Renal cortical epithelial cell (primary cell): ENCODE measurements at places on chromosomes 7 and 10. TPM values are rescaled to one million over a fixed set of nuclear protein-coding genes. Genes with fewer than 3 reads are reported as not detected.

DNA sequence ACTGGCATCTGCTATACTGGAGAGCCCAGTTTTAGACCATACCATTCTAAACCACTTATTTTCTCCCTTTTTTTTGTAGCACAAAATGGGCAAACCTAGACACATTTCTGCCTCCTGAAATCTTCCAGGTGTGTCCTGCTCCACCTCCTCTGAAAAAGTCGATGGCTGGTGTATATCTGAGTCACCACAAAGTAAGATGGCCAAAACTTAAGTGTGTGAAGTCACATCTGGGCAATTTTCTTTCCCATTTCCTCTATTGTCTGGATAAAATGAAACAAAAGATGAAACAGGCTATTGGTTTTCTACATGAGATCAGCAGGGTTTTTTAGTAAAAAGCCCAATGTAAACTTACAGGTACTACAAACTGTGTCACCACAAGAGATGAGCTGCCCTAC, 65.5 kb downstream of the OSBPL3 start:
- no peak for DNase-seq

The SEMA3A gene
- total RNA-seq = 7.1 and 16.0 TPM in 2 replicates

- DNase-seq = no peak
Observed at GRCh38 chr10:132838346-132838970, 52.5 kb upstream of the NKX6-2 start.

The HDAC9 gene
- total RNA-seq = 41.8 and 97.6 TPM in 2 replicates

DNA sequence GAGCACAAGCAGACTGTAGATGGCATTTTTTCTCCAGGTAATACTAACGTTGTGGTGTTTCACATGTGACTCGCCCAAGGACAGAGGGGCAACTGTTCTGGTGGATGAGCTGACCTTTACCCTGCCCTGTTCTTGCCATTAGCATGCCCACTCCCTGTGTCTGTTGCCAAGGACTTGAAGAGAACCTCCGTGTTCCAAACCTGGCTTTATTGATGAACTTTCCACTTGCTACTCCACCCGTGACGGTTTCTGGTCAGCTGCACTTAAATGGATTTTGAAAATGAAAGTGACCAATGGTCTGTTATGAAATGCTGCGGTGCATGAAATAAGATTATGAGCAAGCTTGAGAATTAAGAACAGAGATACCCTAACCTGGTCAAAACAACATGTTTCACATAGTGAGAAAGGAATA, 30.4 kb downstream of the LRRC4 start:
- peak; percentile 63 for DNase-seq

The HTR5A gene
- not detected in 2 replicates for total RNA-seq

The SH2B2 gene
- total RNA-seq = 6.3 and 15.0 TPM in 2 replicates

- no peak for DNase-seq
Observed at GRCh38 chr10:110074298-110074697, 66.5 kb downstream of the ADD3 start.

The PHKG1 gene
- 0.15 TPM in 1 of 2 replicates, not detected in the other for total RNA-seq

DNA sequence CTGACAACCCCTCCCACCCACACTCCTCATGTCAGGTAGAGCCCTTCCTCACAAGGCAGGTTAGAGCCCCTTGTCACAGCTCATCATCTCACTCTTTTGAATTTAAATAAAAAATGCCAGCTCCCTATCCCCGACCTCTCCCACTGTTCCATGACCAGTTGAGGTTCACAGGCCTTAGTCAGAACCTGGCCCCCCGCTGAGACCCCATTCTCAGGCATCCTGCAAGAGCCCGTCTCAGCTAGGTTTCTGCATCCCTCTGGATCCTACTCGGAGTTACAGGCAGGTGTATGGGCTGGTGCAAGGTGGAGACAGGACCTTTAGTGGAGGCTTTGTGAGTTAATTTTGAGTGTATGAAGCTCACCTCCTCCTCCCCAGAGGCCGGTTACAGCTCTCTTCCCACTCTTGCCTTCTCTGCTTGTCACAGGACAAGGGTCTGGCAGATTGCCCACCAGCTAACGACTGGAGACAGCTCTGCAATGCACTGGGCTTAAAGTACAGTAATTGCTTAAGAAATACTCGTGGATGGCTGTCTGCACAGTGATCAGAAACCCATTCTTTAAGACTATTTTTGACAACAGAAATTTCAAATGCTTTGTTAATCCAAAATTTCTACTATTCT, 394.9 kb upstream of the DPP6 start:
- DNase-seq = no peak

The GRM3 gene
- not detected in 2 replicates for total RNA-seq

The CDNF gene
- 0.55 TPM in 1 of 2 replicates, not detected in the other for total RNA-seq

- peak; percentile 48 for DNase-seq
Observed at GRCh38 chr7:90709501-90710465, 113.7 kb downstream of the CDK14 start.

DNA sequence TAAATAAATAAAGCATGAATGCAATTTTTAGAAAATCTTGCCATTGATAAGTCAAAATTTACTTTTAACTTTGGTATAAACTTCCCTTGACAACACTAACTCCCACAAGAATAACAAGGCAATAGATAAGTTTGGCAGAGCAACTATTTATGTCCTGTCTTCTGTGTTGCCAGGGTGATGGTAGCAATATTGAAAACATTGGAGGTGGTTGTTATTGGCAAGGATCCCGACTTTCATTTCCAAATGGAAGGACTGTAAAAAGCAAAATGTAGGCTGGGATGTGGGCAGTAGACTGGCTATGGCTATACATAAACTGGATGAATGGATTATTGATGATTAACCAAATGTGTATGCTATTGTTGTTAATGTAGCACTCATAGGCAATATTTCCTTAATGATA, 134.9 kb upstream of the CACNA2D1 start:
- DNase-seq = peak; percentile 40

DNA sequence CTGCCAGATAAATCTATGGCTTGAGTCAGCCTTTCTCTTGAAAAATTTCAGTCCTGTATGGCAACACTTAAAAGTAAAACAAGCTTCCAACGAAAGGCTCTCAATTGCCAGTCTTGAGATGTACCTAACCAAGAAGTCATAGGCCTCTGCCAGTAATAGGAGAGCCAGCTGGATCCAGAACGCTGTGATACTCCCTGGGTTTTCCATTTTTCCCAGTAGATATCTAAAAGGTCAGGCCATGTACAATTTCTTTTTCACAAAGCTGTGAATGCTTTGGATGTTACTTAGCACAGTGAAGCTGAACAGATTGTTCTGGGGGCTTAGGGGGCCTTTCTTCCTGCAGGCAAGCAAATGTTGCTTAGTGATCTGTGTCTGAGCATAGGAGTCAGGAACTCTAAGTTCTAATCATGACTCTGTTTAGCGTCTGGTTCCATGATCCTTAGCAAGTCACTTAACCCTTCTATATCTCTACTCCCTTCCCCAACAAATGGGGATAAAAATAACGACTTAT, 86.5 kb downstream of the ARMH3 start:
- no peak for DNase-seq
